ENCODE measurements at places on chromosomes 2 and 18.

- no peak for DNase-seq
Observed at GRCh38 chr2:160613466-160614153, 120.0 kb upstream of the RBMS1 start.

DNA sequence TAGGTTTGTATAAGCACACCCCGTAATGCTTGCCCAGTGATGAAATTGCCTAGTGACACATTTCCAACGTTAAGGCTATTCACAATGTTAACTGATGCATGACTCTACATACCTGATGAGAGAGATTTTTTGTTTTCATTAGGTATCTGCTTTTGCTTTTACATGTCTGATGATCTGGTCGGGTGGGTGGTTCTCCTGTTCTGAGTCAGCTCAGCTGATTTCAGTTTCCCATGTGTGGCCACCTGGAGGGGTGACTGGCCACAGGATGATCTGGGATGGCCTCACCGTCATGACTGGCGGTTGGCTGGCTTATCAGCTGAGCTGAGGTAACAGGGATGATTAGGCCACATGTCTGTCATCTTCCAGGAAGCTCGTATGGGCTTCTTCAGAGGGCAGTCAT is 33.8 kb upstream of the ACYP2 start:
- DNase-seq = no peak

DNA sequence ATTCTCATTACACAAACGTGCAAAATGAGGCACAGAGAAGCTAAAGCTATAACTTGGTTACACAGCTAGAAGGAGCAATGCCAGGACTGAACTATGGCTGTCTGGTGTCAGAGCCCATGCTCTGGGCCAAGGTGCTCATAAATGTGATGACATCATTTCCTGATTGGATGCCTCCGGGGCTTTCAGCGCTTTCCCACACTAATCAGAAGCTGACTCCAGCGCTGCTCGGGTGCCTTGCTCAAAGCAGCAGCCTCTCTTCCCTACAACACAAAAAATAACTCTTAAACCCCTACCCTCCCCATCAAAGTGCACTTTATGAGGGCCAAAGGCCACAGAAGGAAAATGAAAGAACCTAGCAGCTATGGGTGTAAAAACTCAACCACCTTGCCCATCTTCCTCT is 90.7 kb downstream of the STK39 start:
- no peak for DNase-seq

DNA sequence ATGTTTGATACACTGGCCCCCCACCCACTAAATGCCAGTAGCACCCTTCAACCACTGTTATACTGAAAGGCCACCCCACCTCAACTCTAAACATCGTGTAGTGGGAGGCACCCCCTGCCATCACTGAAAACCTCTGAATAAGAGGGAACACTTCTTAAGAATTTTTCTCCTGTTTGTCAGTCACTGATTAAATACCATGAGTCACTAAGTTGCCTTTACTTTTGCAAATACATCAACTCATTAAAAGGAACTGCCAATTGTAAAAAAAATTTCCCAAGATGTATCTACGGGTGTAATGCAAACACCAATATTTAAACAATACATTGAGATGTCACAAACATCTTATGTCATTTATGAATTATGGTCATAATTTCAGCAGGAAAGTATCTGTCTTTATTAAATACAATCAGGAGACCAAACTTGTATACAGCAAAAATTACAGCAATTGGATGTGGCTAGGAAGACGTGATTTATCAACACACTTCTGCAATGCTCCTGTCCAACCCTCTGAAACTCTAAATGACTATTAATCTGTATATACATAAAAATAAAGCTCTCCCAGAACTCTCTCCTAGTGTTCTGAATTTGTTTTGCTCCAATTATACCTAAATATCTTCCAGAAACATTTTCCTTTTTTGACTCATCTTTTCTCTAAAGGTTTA is 144.1 kb upstream of the STK17B start:
- no peak for DNase-seq

DNA sequence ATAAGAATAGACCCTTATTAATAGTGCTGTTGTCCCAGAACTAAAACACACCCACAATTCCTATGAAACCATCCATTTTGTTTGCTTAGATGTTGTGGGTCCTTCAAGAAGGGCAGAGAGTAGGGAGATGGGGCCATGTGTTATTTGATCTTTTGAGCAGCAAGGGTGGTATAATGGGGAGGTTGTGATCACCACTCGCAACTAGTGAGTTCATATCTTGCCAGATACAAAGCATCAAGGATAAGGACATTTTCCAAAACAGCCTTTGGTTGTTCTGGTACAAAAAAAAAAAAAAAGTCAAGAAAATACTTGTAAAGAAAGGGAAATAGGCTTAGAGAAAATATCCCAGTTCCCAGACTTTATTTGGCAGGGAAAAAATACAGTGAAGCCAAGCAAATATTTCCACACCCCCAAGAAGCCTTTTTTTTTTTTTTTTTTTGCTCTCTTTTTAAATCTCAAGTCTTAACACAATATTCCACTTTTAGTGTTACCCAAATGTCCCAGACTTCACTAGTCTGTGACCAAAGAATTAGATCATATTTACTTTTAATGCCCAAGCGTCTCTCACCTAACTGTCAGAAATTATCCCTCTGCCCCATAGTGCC is 54.1 kb downstream of the ANTXR1 start:
- DNase-seq = no peak

DNA sequence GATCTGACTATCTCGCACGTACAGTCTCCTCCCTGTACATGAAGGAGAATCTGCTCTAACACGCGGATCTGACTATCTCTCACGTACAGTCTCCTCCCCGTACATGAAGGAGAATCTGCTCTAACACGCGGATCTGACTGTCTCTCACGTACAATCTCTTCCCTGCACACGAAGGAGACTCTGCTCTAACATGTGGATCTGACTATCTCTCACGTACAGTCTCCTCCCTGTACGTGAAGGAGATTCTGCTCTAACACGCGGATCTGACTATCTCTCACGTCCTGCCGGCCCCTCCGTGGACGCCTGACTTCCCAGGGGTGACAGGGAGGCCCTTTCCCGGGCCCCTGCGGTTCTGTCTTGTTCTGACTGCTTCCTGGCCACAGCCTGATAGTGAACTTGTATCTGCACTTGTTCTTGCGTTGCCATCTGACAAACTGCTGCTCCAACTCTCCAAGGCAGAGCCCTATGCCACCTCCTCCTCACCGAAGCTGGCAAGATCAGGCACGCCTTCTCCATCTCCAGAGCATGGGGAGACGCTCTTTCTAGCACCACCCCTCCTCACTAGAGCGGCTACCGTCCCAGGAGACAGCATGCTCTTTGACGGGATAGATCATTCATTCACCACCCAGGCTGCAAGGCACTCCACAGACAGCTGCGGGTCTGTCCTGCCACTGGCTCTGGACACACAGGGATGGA is 238.6 kb downstream of the TWIST2 start:
- DNase-seq = no peak

GRCh38 chr2:26907416-26907815 is 59.5 kb downstream of the DPYSL5 start:
- no peak for DNase-seq

DNA sequence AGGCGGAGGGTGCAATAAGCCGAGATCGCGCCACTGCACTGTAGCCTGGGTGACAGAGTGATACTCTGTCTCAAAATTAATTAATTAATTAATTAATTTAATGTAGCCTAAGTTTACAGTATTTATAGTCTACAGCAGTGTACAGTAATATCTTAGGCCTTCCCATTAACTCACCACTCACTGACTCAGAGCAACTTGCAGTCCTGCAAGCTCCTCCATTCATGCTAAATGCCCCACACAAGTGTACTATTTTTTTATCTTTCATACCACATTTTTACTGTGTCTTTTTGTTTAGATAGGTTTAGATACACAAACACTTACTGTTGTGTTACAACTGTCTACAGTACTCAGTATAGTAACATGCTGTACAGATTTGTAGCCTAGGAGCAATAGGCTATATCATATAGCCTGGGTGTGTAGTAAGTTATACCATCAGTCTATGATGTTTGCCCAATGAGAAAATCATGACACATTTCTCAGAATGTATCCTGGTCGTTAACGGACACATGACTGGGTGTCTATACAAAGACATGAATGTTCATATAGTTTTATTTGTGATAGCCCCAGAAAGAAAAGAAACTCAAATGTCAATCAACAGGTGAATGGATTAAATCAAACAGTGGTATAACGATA is 15.8 kb upstream of the RNU2-63P start:
- DNase-seq = no peak

- DNase-seq = no peak
Observed at GRCh38 chr2:153059338-153060052, 341.1 kb downstream of the ARL6IP6 start.

DNA sequence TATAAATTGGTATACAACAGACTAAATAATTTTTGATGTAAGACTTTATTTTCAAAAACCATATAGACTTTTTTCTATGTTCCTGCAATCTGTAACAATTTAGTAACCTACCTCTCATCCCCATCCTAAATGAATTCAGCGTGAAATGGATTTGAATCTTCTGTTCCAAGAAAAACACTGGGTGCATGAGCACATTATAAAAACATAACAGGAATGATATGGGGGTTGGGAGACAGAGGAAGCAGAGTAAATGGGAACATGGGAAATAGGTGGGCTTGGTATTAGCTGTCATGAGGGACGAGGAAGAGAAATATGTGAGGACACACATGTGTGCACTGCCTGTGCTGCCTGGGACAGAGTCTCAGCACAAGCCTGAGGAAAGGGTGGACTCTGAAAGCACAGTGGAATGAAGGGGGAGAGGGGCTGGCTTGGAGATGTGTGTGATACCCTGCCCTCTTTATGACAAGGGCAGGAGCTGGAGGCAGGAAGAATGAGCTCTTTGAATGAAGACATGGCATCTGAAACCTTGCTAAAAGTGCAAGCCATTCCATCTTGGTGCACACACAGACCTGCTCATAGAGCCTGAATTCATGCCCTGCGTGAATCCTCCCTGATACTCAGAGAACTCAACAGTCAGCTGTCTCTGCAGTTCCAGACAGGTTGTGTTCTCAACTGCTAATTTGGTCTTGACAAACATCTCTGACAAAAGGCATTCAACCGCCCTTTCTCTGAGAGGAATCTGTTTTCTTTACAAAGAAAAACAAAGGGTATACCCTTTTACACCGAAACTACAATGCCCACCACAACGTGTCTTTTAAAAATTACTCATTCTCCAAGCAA is 66.6 kb downstream of the EPB41L3 start:
- no peak for DNase-seq

DNA sequence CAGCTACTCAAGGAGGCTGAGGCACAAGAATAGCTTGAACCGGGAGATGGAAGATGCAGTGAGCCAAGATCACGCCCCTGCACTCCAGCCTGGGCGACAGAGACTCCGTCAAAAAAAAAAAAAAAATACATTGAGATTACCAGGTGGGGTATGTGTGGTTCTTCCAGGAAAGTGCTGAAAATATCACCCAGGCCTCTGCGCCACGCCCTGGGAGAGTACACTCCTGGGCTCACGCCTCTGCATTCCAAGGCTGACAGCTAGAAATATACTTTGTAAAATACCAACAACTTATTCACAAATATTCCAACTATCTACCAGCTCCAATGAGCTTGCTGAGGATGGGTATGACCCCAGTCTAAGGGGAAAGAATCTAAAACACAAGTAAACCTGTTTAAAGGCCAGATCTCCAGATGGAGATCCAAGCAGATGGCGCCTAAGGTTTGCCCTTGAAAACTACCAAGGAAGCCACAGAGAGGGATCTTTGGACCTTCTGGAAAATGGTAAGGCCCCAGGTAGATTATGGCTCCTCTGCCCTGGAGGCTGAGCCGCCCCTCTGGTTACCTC is 21.6 kb upstream of the B3GNT7 start:
- DNase-seq = no peak

- DNase-seq = no peak
Observed at GRCh38 chr18:78447211-78447610, 532.4 kb upstream of the SALL3 start.

DNA sequence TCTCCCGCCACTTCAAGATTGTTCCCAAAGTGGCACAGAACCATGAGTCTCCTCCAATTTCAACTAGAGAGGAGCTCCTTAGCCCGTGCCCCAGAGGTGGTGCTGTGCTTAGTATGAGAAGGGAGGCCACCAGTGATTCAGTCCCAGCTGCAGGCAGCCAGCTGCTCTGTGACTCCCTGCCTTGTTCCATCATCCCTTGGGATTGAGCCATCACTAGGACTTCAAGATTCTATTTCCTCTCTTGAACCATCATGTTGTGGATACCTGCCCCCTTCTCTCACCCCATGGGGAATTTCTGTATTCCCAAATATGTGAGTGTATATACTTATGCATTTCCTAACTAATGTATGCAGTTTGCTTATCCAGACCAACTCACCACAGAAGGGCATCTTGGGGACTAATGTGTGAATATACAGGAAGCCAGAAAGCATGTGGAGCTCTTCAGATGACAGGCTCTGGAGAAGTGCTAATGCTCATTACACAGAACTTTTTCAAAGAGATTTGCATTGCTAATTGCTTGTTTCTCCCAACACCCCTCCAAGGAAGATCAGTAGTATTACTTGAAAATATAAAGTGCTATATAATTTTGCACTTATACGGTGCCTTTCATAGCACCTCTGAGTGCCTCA is 111.0 kb upstream of the MAP3K20 start:
- no peak for DNase-seq

GRCh38 chr2:218558986-218559385 is 9.2 kb downstream of the USP37 start:
- no peak for DNase-seq

DNA sequence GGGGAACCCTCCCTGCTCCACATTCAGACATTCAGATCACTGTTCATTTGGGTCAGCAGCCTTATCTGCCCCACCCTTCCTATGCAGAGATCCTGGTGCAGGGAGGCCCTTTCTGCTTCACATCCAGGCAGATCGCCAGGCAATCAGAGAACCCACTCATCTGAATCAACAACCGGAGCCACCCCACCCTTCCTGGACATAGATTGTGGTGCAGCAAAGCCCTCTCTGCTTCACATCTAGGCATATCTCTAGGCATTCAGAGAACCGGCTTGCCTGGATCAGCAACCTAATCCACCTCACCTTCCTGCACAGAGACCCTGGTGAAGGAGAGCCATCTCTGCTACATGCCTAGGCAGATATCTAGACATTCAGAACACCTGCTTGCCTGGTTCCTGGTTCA is 184.5 kb upstream of the CNTNAP5 start:
- no peak for DNase-seq

DNA sequence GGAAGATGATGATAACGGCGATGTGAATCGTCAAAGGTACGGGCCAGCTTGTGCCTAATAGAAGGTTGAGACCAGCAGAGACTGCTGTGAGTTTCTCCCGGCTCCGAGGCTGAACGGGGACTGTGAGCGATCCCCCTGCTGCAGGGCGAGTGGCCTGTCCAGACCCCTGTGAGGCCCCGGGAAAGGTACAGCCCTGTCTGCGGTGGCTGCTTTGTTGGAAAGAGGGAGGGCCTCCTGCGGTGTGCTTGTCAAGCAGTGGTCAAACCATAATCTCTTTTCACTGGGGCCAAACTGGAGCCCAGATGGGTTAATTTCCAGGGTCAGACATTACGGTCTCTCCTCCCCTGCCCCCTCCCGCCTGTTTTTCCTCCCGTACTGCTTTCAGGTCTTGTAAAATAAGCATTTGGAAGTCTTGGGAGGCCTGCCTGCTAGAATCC is 3.0 kb downstream of the FZD7 start:
- no peak for DNase-seq

GRCh38 chr18:37166491-37166890 is 337.6 kb downstream of the KIAA1328 start:
- DNase-seq = no peak
